ENCODE measurements at places on chromosomes 4 and X.

DNA sequence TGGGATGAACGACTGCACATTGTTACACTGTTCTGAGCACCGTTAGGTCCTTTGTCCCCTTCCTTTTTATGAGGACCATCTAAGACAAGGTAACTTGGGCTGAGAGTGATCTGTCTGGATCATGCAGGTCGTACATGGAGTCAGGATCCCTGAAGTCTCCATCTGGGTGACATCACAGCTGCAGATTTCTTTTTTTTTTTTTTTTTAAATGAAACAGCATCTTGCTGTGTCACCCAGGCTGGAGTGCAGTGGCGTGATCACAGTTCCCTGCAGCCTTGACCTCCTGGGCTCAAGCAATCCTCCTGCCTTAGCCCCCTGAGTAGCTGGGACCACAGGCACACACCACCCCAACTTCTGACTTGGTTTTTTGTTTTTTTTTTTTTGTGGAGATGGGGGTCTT lies 16.5 kb downstream of the SHROOM2 start:
- no peak for DNase-seq

GRCh38 chr4:71230271-71231128 lies 108.3 kb upstream of the SLC4A4 start:
- DNase-seq, result no peak

GRCh38 chr4:8837181-8837841 lies 34.3 kb downstream of the HMX1 start:
- no peak for DNase-seq

DNA sequence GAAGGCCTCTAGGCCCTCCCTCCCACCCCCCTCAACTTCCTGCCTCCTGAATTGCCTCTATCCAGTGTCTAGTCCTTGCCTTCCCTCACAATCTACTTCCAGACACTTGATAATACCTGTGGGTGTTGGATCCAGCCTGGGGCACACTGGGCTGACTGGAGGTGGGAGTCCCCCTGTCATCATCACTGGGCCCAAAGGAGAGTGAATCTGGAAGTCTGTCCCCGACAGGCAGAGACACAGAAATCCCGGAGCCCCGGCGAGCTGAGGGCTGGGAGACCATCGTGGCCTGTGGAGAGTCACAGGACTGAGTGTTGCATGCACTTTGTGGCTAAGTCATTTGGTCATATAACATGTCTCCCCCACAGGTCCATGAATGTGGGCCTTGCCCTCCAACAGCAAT lies 8.4 kb upstream of the SYP start:
- DNase-seq, result no peak

DNA sequence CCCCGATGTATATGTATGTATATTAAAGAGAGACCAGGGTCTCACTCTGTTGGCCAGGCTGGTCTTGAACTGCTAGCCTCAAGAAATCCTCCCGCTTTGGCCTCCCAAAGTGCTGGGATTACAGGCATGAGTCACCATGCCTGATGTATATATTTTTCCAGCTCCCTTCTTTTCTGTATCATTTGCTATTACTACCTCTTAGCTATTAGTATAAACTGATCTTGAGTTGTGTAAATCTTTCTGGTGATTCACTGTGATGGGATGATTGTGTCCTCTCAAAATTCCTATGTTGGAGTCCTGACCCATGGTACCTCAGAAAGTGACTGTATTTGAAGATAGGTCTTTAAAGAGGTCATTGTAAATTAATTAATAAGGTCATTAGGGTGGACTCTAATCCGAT lies 53.1 kb downstream of the HPRT1 start:
- DNase-seq, result no peak

DNA sequence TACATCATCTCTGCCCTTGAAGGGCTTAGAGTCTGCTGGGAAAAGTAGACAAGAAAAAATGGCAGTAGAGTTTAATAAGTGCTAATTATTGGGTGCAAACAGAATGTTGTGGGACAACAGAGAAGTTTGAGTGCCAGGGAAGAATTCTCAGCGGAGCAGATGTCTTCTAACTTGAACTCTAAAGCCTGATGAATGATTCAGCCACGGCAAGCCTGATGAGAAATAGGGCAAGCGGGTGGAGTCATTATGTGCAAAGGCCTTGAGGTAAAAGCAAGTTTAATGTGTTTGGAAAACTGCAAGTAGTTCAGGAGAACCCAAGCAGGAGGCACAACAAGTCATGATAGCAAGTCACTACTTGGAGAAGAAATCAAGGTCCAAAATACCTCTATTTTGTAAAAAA lies 37.5 kb downstream of the GC start:
- no peak for DNase-seq

GRCh38 chr4:12360391-12360790 lies 931.7 kb upstream of the HS3ST1 start:
- DNase-seq, result no peak

DNA sequence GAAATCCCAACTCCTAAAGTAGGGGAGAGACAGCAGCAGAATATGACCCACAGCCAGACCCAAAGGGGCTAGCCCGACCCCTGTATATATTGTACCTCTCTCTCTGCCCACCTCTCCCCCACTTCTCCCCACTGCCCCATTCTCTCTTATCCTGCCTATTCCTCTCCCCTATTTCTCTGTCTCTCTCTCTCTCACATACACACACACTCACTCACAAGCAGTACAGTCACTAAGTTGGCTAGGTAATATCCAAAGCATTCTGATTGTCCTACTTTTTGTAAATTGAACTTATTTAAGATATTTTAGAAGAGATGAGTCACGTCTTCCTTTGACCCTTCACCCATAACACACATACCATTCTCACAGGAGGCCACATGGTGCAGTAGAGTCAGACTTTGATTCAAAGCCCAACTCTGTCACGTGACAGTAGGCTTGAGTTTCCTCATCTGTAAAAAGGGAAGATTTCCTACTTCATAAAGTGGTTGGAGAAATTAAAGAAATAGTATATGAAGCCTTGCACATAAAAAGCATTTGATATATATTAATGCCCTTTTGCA lies 29.5 kb downstream of the SRPX2 start:
- DNase-seq, result no peak

DNA sequence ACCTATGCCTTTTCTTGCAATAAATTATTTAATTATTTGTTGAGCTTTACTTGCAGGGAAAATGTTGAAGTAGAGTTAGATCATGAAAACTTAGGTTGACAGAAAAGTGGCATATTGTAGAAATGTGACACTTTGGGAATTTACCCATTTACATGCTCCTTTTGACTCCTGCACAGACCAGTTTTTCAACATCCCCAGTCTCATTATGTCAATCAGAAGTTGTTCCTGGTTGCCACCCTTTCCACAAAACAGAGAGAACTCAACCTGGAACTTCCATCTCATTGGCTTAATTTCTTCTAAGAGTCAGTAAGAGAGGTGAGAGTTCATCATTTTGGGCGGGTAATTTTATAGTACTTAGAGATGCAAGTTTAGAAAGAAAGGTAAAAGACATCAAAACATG lies 284.6 kb upstream of the ANKRD50 start:
- no peak for DNase-seq

GRCh38 chr4:82712561-82712960 lies 86.0 kb downstream of the SCD5 start:
- no peak for DNase-seq

DNA sequence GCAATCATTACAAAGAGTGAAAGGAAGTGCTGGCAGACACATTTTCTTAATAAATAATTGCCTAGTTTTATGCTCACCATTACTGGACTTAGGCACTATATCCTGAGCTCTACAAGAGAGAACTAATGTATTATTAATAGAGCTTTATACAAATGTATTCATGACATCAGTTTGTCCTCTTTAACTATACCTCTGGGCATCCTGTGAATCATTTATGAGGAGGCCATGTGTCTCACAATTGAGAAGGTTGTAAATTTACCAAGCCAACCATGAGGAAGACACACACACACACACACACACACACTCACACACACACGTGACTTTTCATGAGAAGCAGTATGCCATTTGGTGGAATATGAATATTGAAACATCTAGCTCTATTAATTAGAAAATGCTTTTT lies 728.2 kb downstream of the ARAP2 start:
- DNase-seq, result no peak

- no peak for DNase-seq
Measured at GRCh38 chr4:4418676-4419390, 31.9 kb downstream of the NSG1 start.

- DNase-seq, result no peak
Measured at GRCh38 chrX:53442322-53442631, 8.1 kb upstream of the HSD17B10 start.

- DNase-seq, result no peak
Measured at GRCh38 chr4:44660396-44660795, 9.0 kb upstream of the YIPF7 start.

- no peak for DNase-seq
Measured at GRCh38 chrX:119325456-119325855, 73.7 kb upstream of the SLC25A43 start.

DNA sequence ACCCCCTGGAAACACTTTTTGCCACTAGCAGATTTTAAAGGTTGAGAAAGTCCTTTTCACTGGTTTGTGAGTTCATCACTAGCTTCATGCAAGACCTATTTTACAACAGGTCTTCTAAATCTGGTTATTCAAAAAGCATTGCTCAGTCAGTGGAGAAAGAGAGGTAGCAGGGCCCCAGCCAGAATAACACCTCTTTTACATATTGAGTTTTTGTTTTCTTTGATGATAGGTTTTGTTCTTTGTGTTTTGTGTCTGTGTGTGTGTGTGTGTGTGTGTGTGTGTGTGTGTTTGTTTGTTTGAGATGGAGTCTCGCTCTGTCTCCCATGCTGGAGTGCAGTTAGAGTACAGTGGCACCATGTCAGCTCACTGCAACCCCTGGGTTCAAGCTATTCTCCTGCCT lies 2.7 kb upstream of the VEGFC start:
- no peak for DNase-seq

- no peak for DNase-seq
Measured at GRCh38 chrX:809081-809480, 178.5 kb downstream of the SHOX start.

GRCh38 chr4:39166177-39166576 lies 16.2 kb upstream of the WDR19 start:
- DNase-seq, result no peak

GRCh38 chr4:38785901-38786402 lies 3.2 kb upstream of the TLR10 start:
- no peak for DNase-seq

DNA sequence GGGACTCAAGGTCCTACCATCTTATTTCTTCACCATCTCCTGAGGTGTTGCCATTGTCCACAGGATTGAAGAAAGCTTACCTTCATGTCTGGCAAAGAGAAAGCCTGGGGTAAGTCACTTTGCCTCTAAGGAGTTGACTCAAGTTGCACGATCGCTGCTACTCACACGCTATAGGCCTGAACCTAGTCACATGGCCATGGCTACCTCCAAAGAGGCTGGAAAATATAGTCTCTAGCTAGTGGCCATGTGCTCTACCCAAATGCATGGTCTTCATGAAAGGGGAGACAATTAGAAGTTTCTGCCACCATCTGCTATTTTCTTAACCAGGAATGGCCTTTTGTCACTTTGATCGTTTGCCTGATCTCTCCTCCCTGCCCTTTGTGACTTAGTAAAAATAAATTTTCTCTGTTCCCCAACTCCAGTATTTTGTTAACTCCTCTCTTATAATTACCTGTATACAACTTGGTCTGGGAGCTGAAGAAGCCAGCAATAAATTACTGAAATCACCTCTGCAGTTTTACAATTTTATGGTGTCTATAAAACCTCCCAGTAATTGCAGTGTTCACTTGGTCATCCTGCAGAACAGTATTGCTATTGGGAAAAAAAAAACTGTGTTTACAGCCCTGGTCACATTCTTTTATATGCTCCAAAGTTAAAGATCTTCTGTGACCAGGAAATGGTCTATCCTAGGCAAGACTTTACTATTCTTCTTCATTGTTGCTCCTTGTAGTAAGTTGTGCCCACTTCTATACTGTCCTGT lies 126.7 kb upstream of the TSPAN5 start:
- no peak for DNase-seq

- DNase-seq, result no peak
Measured at GRCh38 chrX:71450433-71451106, 82.3 kb upstream of the OGT start.

DNA sequence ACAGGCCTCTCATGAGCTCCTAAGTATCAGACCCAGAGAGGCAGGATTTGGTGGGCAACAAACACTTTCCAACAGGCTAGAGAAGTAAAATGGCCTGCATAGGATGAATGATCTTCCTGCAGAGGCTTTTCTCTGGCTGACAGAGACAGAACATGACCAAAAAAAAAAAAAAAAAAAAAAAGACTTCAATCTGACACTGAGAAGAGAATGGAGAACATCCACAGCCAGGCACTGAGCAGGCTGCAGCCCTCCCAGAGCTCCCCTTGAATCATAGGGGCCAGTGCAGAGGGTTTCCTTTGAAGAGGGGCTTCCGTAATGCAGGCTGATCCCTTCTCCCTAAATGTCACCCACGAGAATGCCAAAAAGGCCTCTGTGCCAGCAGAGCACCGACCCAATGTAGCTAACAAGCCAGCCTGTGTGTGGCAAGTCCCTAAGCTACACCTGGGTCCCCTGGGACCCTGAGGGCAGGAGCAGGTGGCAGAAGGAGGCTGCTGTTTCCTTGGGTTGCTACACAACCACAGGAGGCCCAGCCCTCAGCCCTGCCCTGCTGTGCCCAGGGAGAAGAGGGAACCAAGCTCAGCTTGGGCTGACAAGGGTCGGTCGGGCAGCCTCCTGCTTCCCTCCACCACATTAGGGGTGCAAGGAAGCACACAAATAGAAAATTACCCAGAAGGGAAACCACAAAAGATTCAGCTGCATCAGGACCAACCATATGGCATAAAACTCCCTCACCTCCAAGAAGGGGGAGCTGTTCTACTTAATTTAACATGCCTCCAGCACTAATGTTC lies 55.6 kb downstream of the MAP7D2 start:
- no peak for DNase-seq

DNA sequence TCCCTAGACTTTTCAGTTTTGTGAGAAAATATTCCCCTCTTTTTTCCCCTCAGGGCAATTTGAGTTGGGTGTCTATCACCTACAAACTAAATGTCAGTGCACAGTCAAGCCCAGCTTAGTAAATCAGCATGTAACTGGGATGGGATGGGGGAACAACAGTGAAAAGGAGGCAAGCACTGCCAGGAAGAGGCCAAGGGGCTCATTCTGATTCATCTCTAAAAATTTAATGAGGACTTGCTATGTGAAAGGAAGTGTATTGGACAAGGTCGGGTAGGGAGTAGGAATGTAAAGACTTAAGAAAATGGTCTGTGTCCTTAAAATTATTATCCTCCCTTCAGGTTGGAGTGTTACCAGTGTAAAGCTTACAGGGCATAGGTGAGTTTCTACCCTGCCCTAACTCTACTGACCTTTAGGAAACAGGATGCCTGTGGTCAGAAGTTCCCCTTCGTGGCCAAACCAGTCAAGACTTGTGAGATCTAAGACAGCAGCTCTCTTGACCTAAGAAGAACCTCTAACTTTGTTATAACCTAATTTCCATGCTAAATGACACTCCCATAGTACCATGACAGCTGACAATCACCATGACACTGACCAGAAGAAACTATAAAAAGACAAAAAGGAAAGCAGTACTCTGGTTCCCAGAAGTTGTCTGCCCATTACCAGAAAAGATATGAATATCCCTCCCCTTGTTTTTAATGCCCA lies 194.4 kb upstream of the LDB2 start:
- no peak for DNase-seq

All from activated CD4-positive, CD25-positive, alpha-beta regulatory T cell treated with anti-CD3 and anti-CD28 coated beads, Interleukin-2, amount 50 U/mL, for 16 hours (primary cell).